Activated CD8-positive, alpha-beta memory T cell treated with anti-CD3 and anti-CD28 coated beads for 48 hours (primary cell): ENCODE measurements at places on chromosomes 12 and 14.

GRCh38 chr12:88556213-88556774 lies 24.0 kb downstream of the KITLG start:
- no peak for DNase-seq

DNA sequence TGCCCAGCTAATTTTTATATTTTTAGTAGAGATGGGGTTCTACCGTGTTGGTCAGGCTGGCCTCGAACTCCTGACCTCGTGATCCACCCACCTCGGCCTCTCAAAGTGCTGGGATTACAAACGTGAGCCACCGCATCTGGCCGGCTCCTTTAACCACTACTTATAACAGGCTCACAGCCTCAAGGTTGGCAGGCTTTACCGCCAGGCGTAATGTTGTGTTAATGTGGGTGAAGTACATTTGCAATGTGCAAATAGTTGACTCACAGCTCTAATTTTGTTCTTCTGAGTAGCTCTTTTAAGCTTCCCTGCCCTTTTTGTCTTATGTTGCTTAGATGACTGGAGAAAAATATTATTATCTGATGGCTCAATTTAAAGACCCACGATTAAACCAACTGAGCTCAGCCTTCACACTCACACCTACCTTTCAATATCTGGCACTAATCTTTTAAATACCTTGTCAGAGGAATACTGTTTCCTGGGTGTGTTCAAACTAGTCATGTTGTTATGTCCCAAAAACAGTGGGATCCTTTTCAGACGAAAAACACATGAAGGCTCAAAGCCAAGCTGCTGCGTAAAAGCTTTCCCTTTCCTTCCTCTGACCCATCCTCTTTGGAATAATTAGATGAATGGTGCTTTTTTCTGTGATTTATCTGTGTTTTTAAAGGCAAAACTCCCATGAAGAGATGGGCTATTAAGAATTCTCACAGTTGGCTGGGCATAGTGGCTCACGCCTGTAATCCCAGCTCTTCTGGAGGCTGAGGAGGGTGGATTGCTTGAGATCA lies 57.2 kb upstream of the USP44 start:
- no peak for DNase-seq

- DNase-seq = no peak
Observed at GRCh38 chr12:94930216-94930654, 73.3 kb downstream of the NDUFA12 start.

- DNase-seq = no peak
Observed at GRCh38 chr12:111971800-111972199, 41.2 kb downstream of the TMEM116 start.

GRCh38 chr14:104103446-104104075 lies 18.1 kb downstream of the ASPG start:
- no peak for DNase-seq

DNA sequence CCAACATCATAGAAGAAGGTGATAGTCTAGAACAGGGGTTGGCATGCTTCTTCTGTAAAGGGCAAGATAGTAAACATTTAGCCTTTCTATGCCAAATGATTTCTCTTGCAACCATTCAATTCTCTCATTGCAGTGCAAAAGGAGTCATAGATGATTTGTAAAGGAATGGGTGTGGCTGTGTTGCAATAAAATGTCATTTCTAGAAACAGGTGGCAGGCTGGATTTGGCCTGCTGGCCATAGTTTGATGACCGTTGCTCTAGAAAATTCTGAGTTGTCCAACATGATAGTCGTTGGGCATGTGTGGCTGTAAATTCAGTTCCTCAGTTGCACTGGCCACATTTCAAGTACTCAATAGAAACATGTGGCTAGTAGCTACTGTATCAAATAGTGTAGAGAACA lies 21.7 kb downstream of the SMCO2 start:
- DNase-seq = no peak

DNA sequence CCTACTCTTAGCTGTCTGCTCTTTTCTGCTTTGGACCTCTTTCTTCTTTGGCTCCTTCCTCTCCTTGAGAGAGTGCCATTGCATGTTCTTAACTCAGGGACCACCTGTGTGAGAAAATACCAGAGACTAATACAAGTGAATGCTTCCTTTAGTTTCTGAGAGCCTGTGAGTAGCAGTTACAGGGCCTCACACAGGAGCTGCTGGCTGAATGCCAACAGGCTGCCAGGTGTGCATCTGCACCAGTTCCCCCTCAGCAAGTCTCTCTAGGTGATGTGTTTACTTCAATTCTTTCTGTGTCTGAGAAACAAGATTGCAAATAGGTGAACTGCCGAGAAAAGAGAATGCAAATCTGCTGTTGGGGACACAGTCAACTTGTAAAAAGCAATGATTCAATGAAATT lies 108.2 kb downstream of the STXBP6 start:
- no peak for DNase-seq

DNA sequence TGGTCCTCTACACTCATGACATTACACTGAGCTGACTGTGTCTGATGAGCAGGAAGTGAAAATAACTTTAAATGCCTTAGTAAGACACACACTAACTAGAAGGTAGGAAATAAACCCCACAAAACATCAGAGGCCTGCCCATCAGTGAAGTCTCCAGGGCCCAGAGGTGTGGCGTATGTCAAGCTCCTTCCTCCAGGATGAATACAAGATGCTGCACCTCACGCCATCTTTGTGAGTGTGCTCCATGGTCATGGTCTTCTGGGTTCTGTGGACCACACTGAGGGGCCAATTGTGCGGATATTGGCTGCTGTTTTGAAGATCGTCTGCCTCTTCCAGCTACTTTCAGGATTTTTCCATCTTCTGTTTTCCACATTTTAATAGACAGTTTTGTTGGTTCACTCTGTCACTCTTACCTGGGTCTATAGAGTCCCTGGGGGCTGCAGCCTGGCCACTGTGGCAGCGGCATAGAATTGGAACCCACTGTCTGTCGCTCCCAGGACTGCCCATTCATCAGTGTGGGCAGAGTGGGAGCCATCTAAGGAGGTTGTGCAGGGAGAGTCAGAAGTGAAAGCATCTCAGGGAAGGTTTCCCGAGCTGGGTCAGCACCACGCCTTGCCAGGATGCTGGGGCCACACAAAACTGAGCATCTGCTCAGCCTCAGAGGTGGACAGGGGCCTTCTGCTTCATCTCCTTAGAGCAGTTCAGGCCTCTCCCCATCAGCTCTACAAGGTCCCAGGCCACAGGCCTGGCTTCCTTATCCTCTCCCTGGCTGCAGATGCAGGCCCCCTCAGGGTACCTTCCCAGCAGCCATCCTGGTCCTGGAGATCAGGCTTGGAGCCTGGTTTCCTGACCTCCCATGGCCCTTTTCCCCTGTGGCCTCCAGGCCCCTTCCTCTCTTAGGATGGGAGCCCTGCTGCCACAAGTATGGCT lies 57.5 kb upstream of the C14orf180 start:
- DNase-seq = no peak

GRCh38 chr12:55385891-55386290 lies 14.4 kb upstream of the OR6C65 start:
- no peak for DNase-seq

DNA sequence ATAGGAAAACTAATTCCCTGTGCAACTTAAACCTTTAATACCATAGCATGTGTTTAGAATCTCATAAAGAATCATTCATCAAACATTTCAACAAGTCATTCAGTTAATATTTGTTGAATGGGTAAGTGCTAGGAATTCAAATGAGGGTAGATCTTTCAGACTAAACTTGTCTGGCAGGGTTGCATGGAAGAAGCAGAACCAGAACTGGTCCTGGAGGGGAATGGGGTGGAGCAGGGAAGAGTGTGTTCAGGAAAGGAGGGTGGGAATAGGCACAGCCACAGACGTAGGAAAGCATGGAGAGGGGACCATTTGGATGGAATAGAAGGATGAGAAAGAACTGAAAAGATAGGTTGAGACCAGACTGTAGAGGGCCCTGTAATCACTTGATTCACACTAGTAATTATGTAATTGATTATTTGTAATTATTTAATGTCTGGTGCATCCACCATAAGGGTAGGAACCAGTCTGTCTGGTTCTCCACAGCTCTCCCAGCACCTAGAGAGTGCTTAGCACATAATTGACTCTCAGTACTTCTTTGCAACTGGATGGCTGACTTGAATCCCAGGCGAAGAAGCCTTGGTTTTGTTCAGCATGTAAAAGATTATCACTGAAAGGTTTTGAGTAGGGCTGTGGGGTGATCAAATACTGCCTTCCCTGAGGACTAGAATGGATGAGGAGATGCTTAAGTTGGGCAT lies 3.0 kb upstream of the MAP3K9 start:
- no peak for DNase-seq

- DNase-seq = no peak
Observed at GRCh38 chr12:50017641-50018040, 7.7 kb downstream of the RACGAP1 start.

- no peak for DNase-seq
Observed at GRCh38 chr14:104559804-104560585, 19.6 kb upstream of the C14orf180 start.

DNA sequence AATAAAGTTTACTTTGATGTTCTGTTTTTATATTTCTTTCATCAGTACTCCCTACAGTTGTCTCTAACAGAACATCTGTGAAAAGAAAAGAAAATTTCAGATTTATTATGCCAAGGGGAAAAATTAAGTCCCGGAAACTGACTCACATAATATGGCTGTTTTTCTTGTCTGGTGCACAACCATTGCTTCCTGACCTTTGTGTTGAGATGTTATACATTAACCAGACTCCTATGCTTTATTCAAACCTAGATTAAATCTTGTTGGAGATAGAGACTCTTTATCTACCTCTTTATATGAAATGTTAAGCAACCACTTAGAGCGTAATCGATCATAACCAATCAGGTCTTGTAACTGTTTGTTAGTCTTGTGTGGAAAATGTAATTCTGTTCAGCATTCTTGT lies 37.6 kb upstream of the BICD1 start:
- DNase-seq = no peak

DNA sequence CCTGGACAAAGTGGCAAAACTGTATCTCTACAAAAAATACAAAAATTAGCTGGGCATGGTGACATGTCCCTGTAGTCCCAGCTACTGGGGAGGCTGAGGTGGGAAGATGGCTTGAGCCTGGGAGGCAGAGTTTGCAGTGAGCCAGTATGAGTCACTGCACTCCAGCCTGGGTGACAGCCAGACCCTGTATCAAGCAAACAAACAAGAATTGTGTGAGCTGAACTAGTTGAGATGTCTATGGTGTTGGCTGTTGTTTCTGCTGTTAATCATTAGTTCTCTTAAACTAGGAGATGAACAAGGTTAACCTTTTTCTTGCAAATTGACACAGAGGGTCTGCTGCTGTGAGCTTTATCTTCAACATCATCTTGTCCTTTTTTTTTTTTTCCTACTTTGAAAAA lies 23.6 kb downstream of the RASSF3 start:
- no peak for DNase-seq

DNA sequence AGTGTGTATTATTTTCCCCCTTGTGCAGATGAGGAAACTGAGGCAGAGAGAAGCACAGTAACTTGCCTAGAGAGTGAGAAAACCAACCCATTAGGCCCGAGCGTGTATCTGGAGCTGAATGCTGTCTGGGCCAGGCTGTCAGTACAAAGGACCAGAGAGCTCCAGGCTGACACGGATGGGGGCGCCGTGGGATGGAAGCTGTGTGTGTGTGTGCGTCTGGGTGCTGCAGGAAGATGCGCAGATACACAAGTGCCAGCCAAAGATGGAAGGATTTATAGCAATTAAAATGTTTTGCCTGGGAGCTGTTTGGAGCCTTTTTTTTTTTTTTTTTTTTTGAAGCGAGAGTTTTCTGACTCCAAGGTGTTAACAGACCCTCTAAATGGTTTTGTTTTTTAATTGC lies 53.7 kb upstream of the GPATCH2L start:
- DNase-seq = no peak

- no peak for DNase-seq
Observed at GRCh38 chr12:76688631-76689030, 75.3 kb upstream of the ZDHHC17 start.

DNA sequence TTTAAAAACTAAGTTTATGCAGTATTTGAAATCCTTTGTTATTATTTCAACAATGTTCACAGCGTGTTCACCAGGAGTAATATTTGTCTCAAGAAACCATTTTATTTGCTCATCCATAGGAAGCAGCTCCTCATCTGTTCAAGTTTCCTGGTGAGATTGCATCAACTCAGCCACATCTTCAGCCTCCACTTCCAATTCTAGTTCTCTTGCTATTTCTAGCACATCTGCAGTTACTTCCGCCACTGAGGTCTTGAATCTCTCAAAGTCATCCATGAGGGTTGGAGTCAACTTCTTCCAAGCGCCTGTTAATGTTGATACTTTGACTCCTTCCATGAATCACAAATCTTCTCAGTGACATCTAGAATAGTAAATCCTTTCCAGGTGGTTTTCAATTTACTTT lies 18.0 kb downstream of the CLEC9A start:
- no peak for DNase-seq

DNA sequence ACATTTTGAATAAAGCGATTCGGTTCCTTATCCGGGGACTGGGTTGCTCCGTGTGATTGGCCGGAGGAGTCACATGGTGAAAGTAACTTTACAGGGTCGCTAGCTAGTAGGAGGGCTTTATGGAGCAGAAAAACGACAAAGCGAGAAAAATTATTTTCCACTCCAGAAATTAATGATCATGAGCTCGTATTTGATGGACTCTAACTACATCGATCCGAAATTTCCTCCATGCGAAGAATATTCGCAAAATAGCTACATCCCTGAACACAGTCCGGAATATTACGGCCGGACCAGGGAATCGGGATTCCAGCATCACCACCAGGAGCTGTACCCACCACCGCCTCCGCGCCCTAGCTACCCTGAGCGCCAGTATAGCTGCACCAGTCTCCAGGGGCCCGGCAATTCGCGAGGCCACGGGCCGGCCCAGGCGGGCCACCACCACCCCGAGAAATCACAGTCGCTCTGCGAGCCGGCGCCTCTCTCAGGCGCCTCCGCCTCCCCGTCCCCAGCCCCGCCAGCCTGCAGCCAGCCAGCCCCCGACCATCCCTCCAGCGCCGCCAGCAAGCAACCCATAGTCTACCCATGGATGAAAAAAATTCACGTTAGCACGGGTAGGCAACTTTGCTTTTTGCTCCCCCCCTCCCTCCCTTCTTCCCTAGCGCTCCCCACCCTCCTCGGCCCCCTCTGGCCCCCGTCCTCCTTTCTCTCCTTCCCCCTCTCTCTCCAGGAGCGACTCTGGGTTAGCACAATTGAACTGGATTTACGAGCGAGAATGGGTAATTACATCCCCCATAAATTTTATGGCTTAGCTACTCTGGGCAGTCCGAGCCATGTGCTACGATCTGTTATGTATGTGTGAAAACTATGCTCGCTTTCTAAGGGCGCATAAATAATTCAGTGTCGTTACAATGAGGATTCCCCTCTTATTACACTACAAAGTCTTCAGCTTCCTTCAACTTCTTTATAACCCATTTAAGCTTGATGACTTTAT lies at the start of gene HOXC4:
Gene HOXC4, plus strand, starts transcription at position 85 of the 991 bp plus-strand sequence. Its CDS starts 88 bp downstream, at position 173.
- DNase-seq = no peak
